ENCODE measurements at places on chromosomes 1 and 21. TPM values are rescaled to one million over a fixed set of nuclear protein-coding genes. Genes with fewer than 3 reads are reported as not detected.

ARTN gene
- not detected for total RNA-seq

TINAGL1 gene
- 50.3 TPM for total RNA-seq

SH2D1B gene
- total RNA-seq: not detected

ENAH gene
- 344 TPM for total RNA-seq

TRIM63 gene
- under 0.01 TPM for total RNA-seq

FOXD3 gene
- not detected for total RNA-seq

C1orf21 gene
- total RNA-seq: 17.0 TPM

COL8A2 gene
- total RNA-seq: 15.2 TPM

All from osteoblast (primary cell).